ENCODE measurements at places on chromosomes 3 and 15.
A peak's percentile ranks its signal among the peaks of the same experiment; 100 is the strongest.

DNA sequence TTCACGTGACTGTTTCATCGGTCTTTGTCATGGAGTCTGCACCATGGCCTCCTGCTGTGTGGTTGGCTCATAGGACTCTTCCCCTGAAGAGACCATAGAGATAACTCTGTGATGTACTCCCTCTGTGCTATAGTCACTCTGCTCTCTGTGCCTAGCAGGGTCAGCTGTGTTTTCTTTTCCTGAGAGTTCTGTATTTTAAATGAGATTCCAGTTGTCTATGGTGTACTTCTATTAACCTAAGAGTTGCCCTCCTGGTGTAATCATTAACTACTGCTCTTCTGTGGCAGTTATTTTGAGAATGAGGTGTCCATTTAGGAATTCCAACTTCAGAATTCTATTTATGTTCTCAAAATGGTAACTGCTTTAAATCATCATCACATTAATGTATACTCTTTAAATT is 114.5 kb upstream of the ARPP21 start:
- DNase-seq, result no peak

DNA sequence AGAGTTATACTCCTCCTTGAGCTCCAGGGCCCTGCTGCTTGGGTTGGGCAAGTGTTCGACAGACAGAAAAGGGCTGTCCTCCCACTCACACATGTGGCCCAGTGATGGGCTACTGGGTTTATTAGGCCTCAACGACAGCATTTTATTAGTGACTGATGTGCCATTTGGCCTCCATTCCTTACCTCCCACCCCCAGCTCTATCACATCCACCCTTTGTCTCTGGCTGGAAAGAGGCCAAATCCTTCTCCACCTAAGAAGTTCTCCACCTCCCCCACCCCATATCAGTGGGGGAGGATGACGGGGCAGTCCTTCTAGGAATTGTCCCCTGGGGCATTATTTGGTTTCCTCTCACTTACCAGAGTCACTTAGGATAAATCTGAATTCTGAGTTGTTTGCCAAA is 57.1 kb upstream of the WNT5A start:
- no peak for DNase-seq

GRCh38 chr3:126267169-126267975 is 87.0 kb upstream of the ALDH1L1 start:
- peak; percentile 61 for DNase-seq

- no peak for DNase-seq
These were observed 66.1 kb upstream of the DLG1 start for GRCh38 chr3:197364410-197365071.

GRCh38 chr15:73724212-73724611 is 28.9 kb downstream of the INSYN1 start:
- no peak for DNase-seq

DNA sequence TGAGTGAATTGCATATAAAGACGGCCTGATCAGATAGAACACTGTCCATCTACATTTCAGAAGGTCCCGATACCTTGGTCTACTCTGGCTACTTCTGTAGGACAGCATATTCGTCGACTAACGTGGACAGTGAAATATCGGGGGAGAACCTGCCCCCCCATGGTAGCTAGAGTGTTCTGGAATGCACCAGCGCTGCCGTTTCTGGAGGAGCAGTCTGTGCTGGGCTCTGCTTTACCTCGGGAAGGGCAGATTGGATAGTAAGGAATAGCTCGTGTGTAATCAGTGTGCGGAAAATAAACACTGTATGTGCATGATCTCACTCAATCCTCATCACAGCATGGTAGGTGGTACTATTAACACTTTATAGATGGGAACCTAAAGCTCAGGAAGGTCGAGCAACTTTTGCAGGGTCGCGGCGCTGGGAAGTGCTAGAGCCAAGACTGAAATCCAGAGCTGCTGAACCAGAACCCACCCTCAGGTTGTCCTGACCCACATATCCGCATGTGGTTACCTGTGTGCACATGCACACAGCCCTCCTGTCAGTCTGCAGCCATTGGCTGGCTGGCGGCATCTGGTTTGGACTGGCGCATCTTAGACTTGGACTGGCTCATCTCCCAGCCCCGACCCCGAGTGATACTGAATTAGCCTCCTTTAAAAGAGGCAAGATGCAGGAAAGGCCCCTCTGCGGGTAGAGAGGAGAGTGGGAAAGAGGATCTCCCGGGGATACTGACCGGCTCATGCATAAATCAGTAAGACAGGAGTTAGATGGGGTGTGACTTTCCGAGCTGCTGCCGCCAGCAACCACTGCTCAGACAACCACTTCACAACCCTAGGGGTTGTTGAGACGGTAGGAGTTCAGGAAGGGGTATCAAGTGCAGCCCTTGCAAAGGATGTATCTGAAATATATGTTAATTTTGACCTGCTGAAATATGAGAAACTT is 155.0 kb upstream of the BHLHE40 start:
- DNase-seq, result no peak

GRCh38 chr3:38616658-38617057 is 32.8 kb downstream of the SCN5A start:
- DNase-seq, result no peak

DNA sequence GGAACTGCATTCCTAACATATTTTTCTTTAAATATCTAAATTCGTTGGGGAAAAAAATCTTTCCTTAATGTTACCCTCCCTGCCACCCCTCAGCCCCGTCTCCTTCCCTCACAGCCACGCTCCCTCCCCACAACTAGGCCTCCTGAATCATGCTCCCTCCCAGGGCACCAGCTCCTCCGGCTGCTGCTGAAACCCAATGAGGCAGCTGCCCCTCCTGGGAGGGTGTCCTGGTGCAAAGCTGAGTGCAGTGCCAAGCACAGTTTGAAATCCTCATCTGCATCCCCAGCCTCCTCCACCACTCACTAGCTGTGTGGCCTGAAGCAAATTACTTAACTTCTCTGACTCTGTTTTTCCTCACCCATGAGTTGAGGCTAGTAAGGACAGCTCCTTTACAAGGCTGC is 2.7 kb upstream of the NR2E3 start:
- DNase-seq, result no peak

DNA sequence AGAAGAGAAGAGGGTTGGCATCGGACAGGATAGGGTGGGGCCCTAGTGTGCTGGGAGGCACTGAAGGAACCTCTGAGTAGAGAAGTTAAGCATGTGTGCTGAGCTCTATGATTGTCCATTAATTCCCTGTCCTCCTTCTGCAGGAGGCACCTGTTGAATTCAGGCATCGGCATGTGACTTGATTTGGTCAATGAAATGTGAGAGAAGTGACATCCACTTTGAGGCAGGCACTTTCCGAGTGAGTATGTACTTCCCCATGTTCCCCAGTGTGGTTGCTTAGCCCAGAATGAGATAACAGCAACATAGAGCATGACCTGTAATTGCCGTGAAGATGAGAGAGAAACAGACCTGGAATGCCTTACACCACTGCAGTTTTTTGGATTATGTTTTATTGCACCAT is 224.8 kb downstream of the RPLP1 start:
- DNase-seq, result no peak

GRCh38 chr3:122987736-122988319 is 39.7 kb downstream of the SEMA5B start:
- no peak for DNase-seq

DNA sequence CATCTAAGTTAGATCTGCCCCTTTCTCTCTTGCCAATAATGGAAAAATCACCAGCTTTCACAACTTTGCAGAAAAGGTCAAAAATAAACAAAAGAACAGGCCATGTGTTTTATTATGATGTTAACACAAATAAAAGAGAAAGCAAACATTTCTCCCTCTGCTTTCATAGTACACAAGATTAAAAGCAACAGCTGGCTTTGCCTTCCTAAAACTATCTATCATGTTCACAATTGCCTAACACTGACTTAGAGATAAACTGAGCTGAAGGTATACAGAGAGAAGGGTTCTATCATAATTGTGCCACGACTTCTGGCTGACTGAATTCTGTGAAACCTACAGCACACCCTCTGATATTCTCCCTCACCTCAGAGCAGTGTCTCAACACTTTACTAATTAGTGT is 29.4 kb downstream of the AADAC start:
- DNase-seq, result no peak

DNA sequence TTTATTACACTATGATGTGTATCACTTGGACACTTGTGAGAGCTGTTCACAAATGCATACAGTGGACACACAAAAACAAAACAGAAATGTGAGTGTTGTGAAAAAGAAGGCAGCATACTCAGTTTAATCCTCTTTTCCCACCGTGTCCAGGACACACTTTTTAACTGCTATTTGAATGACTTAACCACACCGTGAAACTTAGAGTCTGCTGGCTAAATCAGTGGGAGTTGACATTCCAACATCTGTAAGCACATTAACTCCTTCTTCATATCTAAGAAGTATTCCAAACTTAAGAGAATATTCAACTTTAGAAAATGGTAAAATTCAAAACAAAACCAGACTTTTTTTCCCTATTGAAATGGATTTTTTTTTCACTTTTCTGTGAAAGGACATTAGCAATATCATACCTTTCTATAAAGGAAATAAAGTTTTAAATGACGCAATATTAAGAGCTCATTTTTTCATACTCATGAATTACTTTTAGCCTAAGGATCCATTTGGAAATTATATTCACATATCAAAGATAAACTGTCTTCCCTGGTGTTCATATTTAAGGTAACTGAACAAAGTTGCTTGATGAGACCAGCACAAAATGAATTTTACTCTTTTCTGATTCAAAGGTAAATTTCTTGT is 316.6 kb downstream of the RBMS3 start:
- DNase-seq, result no peak
